ENCODE measurements at places on chromosomes 7 and 10.
A peak's percentile ranks its signal among the peaks of the same experiment; 100 is the strongest.

DNA sequence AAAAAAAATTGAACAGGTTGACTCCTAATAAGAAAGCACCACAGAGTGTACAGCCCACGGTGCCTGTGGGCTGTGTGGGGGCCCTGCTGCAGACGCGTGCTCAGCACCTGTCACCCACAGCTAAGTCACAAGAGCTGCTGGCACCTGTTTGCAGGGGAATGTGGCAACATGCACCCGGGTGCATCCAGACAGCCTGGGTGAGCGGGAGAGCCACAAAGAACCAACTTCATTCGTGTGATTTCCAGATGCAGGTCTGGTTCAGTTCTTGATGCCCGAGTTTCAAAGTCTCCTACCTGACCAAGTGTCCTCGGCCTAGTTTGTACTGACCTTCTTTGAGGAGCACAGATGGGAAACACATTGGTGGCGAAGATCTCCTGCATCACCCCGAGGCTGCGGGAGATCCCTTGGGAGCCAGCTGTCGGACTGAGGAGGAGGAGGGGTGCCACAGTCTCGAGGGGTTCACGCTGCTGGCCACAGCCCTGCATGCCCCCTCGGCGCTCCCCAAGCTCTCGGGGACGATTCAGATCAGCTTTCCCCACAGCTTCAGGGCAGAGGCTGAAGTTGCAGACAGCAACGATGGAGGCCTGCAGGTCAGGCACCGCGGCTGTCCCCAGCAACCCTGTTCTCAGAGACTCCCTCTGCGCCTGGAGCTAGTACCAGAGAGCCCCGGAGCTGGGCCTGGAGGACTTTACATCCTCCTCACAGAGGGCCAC lies 35.3 kb downstream of the AMZ1 start:
- H3K4me1 ChIP-seq: no peaks in the 10 kb centered on the region
- no peak overlapping the region for H3K27ac ChIP-seq
- no peak overlapping the region for H3K4me3 ChIP-seq
- H3K27me3 ChIP-seq: no peaks in the 10 kb centered on the region
- DNase-seq: peak; percentile 12

DNA sequence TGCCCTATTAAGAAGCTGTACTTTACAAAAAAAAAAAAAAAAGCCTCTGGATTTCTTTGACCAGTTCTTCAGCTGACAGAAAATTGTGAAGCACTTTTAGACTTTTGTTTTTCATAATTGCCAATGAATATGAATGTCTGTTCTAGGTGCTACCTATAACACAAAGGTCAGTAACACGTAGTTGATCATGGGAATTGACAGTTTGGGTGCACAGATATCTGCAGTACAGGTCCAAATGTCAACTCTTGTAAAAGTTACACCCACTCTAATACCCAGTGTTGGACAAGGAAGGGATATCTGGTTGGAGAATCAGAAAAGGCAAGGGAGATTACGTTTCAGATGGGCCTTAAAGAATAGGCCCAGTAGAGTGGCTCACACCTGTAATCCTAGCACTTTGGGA lies 1.8 kb downstream of the REEP3 start:
- DNase-seq: no peak
- H3K4me1 ChIP-seq: peaks cover 37% of the 10 kb centered on the region
- peak overlapping the region; percentile 97 for H3K27ac ChIP-seq

DNA sequence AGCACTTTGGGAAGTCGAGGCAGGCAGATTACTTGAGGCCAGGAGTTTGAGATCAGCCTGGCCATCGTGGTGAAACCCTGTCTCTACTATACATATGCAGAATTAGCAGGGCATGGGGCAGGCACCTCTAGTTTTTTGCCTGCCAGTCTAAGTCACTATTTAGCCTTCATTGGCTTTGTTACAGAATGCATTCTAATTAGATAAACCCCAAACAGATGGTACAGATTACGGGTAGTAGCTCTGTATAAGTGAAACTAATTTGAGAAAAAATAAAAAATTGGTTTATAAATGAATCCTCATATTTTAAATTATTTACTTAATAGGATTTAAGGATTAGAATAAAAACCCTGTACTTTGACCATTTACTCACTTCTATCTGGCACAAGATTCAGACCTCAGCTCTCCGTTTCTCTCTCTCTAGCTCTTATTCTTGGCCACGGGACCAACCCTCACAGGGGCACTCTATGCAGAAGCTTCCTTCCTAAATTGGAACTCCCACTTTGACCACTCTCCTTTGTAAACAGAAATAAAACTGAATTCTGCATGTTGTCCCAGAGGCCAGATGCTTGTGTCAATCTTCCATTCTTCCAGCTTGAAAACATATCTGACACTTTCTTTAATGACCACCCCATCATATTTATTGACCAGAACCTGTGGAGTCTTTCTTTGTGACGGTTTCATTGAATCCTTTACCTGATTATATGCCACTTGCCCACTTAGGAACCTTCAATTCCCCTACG lies 26.8 kb downstream of the BET1 start:
- H3K36me3 ChIP-seq: no peaks in the 10 kb centered on the region
- H3K27ac ChIP-seq: no peak overlapping the region

- peak overlapping the region; percentile 92 for H3K4me3 ChIP-seq
- no peak for DNase-seq
- peak overlapping the region; percentile 79 for H3K27ac ChIP-seq
Measured at GRCh38 chr7:33130184-33130583, 820 bp downstream of the BBS9 start.

DNA sequence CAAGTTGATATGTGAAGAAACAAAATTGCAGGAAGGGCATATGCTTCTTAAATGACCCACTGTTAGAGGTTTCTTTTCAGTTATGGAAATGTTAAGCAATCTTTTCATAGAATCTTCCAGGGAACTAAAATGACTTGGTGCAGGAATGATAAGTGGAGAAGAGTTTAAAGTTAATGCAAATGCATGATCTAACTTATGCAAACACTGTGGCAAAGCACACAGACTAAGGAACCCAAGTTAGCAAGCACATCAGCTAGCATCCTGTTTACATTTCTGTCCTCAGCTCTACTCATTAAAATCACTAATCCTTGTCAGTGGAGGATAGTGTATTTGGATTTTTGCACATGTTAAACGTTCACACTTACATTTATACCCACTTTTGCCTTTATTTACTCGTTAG lies 9.3 kb downstream of the CLCN1 start:
- H3K27ac ChIP-seq: no peak overlapping the region
- DNase-seq: no peak
- H3K27me3 ChIP-seq: peaks cover 4% of the 10 kb centered on the region
- H3K36me3 ChIP-seq: no peaks in the 10 kb centered on the region
- H3K4me1 ChIP-seq: no peaks in the 10 kb centered on the region

GRCh38 chr7:41738336-41738735 lies 35.4 kb upstream of the INHBA start:
- no peaks in the 10 kb centered on the region for H3K27me3 ChIP-seq
- H3K27ac ChIP-seq: no peak overlapping the region
- no peaks in the 10 kb centered on the region for H3K36me3 ChIP-seq
- DNase-seq: no peak

DNA sequence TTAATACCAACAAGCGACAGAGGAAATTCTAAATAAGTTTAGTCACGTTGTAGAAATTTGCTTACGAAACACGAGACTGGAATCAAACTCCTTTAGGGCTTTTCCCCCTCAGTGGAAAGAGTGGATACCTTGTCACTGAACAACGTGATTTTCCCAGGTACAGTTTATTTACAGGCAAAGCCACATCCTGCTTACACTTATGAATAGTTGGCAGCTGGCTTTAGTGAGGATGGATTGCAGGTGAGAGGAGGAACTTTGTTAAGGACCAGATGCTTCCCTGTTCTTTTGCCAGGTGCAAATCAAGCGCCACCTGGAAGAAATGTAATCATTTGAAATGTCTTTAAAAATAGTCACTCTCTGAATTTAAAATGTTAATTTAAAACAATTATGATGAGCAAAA lies 282.4 kb downstream of the ADARB2 start:
- no peaks in the 10 kb centered on the region for H3K4me1 ChIP-seq
- H3K27me3 ChIP-seq: no peaks in the 10 kb centered on the region
- no peak overlapping the region for H3K27ac ChIP-seq
- DNase-seq: no peak
- no peaks in the 10 kb centered on the region for H3K36me3 ChIP-seq

DNA sequence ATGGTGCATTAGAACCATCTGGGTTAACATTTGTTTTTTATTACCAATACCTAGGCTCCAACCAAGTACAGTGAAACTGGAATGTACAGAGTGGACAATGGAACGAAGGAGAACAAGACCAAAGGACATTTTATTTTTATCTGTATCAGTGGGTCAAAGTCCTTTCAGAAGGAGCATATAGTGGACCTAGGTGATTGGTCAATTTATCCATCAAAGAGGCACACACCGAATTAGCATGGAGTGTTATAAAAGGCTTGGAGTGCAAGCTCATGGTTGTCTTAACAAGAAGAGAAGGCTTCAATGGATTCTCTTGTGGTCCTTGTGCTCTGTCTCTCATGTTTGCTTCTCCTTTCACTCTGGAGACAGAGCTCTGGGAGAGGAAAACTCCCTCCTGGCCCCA lies at the start of gene CYP2C9:
Gene CYP2C9, plus strand, starts transcription at position 276 of the 400 bp plus-strand sequence. Its CDS starts 25 bp downstream, at position 301.
- no peak within 1 kb of the TSS for H3K4me3 ChIP-seq
- no peaks in the 10 kb centered on the region for H3K36me3 ChIP-seq
- H3K27ac ChIP-seq: no peak within 1 kb of the TSS
- no peaks in the 10 kb centered on the region for H3K4me1 ChIP-seq
